H9 (cell line): ENCODE measurements at places on chromosomes 2 and 18. TPM values are rescaled to one million over a fixed set of nuclear protein-coding genes. Genes with fewer than 3 reads are reported as not detected.
A peak's percentile ranks its signal among the peaks of the same experiment; 100 is the strongest.

CCDC102B gene
- total RNA-seq: 1.2 and 1.6 TPM in 2 replicates

SLC8A1 gene
- total RNA-seq: 1.7 and 1.9 TPM in 2 replicates

PARD3B gene
- 4.3 and 6.4 TPM in 2 replicates for total RNA-seq

GCKR gene
- total RNA-seq: 0.11 and 0.33 TPM in 2 replicates

- DNase-seq: no peak
These were observed 677.7 kb upstream of the CDH7 start for GRCh38 chr18:65073060-65073550.

GRCh38 chr2:168992026-168992425, 39.1 kb downstream of the ABCB11 start:
- no peak for DNase-seq

DNA sequence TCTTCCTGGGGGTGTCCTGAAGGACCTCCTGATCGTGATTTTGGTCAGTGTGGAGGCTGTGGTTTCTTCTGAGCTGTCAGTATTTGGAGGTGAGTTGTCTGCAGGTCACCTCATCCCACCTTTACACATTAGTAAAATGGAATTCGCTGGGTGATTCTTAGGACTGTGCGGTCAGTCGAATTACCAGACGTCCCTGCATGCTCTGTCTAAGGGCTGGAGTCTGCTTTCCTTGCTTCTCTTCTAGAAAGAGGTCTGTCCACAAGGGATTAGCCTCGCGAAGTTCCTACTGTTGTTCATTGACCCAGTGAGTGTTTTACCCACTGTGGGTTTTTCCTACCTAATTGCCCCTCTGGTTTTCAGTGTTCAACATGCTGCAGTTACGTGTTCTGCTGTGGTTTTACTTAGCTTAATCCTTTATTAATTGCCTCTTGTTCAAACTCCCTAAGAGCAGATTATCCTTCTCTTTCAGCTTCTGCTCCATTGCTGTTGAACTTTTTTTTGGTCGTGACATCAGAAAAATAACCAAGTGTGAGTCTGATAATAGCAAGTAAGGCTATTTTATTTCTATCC, 183.4 kb downstream of the NEDD4L start:
- DNase-seq: no peak

- DNase-seq: no peak
These were observed 37.3 kb upstream of the DNAH7 start for GRCh38 chr2:196105951-196106350.

DNA sequence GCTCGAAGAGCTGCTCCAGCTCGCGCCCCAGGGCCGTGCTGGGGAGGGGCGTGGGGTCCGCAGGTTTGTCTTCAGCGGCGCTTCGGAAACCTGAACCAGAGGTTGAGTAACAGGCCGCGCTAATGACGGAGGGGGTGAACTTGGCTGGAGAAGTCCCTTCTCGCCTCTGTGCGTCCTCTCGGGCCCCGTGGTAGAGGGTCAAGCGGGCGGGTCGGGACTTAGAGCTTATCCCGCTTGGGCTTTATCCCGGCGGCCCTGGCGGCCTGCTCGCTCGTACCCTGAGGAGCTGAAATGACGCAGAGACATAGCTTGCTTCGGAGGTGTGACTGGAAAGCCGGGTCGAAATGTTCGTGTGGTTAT, 479 bp downstream of the RNMT start:
- peak; percentile 51 for DNase-seq

DNA sequence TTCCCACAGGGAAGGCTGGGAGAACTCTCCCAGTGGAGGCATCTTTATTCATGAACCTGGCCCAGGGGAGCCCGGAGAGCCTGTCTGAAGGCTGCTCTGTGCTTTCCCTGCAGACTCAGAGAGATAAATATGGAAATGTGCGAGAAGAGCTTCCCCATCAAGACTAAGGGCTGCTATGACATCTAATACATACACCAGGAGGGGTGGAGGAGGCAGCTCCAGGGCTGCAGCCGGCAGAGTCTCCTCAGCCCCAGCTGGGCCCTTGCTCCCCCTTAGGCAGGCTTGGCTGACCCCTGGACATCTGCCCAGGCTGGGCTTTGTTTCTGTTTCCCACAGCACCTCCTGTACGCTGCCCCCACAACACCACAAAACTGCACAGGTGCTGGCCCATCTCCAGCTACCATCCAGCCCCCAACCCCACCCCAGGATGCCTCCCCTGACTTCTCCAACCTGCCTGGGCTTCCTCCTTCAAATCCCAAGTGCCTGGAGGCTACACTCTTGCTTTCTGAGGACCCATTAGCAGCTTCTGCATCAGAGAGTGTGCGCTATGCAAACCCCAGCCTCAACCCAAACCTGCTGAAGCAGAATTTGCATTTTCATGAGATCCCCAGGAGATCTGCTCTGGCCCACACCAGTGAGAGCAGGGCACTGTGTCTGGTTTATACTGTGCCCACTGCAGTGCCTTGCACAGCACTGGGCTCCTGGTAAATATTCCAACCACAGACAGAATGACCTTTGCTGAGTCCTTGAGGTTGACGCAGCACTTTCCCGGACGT, 96.8 kb downstream of the VSNL1 start:
- no peak for DNase-seq

- no peak for DNase-seq
These were observed 65.1 kb downstream of the LOXHD1 start for GRCh38 chr18:46591783-46592391.

- no peak for DNase-seq
These were observed 126.2 kb downstream of the FSHR start for GRCh38 chr2:49028101-49028500.

DNA sequence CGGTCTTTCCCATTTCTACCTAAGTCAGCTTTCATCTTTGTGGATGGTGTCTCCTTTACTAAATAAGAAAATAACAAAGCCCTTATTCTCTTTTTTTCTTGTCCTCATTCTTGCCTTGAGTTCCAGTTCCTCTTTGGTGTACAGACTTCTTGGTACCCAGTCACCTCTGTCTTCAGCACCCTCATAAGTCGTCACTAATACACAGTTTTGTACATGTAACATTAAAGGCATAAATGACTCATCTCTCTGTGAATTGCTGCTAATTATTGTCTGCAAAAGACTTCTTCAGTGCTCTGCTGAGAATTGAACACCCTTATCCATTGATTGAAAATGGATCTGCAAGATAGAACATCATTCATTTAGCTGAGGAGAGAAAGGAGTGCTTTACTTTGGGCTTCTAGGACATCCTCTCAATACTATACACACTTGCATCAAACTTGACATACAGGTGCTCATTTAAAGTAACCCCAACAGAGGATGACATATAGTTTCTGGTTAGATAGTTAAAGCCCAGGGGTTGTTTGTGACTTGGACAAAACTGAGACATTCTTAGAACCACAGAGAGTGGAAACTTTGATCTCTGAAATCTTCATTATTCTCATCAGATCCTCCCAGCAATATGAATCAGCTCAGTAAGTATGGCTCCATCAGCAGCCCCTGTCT, 97.0 kb downstream of the XRCC5 start:
- DNase-seq: no peak

DNA sequence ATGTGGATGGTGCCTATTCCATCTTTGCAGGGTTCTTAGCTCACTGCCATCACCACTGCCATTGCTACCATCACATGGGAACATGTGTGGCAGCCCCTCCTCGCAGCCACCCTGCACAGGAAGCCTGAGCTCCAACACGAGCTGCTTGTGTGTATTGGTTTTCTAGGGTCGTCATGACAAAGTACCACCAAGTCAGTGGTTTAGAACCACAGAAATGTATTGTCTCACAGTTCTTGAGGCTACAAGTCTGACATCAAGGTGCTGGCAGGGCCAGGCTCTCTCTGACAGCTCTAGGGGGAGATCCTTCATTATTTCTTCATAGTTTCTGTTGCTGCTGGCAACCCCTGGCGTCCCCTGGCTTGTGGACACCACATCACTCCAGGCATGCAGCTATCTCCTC, 10.3 kb upstream of the IL1R2 start:
- no peak for DNase-seq

- no peak for DNase-seq
These were observed 71.2 kb downstream of the MBP start for GRCh38 chr18:77061281-77061945.

DNA sequence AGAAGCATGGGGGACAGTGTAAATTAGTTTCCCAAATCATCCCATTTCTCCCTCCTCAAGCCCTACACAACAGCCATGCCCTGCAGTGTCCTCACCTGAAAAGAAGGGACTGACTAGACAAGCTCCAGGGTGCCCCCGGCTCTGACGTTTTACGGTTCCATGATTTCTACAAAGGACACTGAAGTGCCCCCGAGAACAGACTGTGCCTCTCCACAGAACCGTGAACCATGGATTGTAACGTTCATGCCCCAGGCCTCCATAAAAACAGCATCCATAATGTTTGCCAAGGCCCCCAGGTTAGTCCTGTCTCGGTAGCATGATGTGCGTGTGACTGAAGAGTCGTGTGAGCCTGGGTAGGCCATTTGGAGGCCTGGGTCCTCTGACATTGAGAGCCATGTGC, 7.0 kb upstream of the ACOXL start:
- DNase-seq: no peak

GRCh38 chr2:50995610-50996009, 36.3 kb downstream of the NRXN1 start:
- no peak for DNase-seq

- no peak for DNase-seq
These were observed 45.8 kb upstream of the EML6 start for GRCh38 chr2:54677476-54678265.

- no peak for DNase-seq
These were observed 815.5 kb downstream of the EPHA4 start for GRCh38 chr2:220756653-220757052.

DNA sequence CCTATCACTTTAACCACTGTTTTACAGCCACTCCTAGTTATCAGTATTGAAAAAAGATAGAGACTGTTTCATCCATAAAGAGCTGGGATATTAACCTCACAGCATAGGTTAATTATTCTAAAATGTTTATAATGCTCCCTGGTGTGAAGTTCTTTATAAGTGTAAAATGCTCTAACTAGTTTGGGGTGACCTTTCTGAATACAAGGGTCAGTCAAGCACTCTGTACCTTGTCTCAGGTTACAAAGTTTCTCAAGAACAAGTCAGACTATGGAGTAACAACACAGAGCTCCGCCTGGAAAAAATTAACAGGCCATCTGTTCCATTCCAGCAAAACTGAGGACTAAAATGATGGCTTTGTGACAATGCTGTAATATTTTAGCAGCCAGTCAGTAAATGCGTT, 107.4 kb downstream of the NOL4 start:
- DNase-seq: no peak

GRCh38 chr2:224354632-224355211, 47.2 kb downstream of the FAM124B start:
- no peak for DNase-seq

DNA sequence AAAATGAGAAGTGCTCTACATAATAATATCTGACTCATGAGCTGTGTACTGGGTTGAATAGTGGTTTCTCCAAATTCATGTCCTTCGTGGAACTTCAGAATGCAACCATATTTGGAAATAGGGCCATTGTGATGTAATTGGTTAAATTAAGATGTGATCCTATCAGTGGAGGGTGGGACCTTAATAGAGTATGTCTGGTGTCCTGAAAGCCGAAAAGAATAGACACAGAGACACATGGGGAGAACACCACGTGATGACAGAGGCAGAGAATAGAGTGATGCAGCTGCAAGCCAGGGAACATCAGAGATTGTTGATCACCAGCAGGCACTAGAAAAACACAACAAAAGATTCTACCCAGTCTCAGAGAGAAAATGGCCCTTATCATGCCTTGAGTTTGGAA, 310.1 kb downstream of the EXOC6B start:
- no peak for DNase-seq
